ENCODE measurements at places on chromosomes 1 and 21.

- DNase-seq, result no peak
These were observed 189.1 kb upstream of the C1orf87 start for GRCh38 chr1:60262701-60263100.

- peak; percentile 39 for DNase-seq
These were observed 10.8 kb upstream of the DUSP12 start for GRCh38 chr1:161738627-161739287.

DNA sequence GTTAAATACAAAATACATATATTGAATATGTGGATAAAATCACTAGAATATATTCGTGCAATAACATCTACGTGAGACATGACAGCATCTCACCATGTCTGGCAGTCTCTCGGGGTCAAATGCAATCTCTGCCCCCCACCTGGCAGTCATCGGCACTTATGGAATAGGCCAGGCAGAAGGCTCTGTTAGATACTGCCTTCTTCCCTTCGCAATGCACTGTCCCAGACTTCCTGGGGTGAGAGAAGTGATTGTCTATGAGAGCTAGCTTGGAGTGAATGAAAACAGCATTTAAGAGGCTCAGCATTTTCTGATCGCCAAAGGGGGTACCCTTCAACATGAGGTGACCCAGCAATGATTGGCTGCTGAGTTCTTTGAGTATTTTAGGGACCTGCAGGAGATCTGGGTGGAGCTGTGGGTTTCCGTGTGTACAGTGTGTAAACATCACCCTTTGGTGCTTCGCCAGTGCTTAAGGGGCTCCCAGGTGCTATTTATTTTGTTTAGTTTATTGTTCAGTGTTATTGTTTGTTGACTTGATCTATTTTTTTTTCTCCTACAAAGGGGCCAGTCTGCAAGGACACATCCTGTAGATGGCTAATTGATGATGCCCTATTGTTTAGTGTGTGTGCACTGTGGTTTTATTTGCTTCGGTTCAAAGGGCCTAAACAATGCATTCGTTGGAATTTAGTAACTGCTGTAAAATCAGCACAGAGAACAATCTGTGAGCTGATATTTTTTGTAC is 10.2 kb downstream of the ERG start:
- peak; percentile 86 for DNase-seq

DNA sequence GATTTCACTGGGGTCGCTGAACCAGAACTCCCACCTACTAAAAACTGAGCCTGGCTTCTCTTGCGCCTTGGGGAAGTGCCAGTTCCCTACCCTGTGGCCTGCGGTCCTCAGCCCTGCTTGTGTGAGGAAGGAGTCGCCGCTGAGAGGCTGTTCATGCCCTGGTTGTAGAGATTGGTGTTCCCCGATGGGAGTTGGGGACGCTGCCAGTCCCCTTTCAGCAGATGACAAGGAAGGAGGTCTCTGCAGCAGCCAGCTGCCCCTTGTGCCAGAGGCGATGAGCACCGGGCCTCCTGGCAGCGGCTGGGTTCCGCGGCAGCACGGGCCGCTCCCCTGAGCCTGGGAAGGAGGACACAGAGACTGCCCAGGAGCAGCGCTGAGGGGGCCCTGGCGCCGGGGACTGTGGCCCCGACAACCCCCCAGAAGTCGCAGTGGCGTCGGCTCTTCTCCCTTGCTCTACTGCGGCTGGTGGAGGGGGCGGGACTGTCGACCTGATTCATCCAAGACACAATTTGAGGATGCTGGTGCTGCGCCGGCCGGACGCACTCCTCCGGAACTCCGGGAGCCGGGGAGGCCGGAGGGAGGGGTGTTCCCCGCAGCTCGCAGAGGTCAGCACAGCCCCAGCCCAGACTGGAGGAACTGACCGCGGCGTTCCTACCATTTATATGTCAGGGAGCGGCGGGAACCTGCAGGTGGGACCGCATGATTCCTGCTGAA is 12.0 kb upstream of the ADORA3 start:
- DNase-seq, result no peak

DNA sequence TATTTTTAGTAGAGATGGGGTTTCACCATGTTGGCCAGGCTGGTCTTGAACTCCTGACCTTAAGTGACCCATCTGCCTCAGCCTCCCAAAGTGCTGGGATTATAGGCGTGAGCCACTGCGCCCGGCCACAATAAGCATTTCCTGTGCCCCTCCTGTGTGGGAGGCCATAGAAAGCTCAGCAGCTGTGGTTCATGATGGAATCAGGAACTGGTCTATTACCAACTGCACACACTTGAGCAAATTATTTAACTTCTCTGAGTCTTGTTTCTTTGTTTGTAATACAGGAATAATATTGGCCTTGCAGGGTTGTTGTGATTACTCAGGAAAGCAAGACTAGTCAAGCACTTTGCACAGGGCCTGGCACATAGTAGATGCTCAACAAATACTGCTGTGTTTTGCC is 15.0 kb downstream of the RHBG start:
- DNase-seq, result no peak

DNA sequence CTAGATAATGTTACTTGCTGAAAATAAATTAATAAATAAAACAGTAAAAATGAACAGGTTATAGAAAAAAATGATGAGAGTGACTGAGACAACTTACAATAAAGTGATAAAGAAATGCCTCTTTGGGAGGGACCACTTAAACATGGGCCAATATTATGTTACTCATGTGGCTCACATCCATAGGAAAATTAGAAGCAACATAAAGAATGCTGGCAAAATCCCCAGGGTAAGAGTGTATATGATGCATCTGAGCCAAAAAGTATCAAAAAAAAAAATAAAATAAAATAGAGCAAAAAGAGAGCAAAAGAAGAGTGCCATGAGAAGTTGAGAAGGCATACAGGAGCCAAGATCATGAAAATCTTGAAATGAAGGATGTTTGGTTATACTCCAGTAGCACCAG is 818.0 kb downstream of the LTN1 start:
- no peak for DNase-seq

DNA sequence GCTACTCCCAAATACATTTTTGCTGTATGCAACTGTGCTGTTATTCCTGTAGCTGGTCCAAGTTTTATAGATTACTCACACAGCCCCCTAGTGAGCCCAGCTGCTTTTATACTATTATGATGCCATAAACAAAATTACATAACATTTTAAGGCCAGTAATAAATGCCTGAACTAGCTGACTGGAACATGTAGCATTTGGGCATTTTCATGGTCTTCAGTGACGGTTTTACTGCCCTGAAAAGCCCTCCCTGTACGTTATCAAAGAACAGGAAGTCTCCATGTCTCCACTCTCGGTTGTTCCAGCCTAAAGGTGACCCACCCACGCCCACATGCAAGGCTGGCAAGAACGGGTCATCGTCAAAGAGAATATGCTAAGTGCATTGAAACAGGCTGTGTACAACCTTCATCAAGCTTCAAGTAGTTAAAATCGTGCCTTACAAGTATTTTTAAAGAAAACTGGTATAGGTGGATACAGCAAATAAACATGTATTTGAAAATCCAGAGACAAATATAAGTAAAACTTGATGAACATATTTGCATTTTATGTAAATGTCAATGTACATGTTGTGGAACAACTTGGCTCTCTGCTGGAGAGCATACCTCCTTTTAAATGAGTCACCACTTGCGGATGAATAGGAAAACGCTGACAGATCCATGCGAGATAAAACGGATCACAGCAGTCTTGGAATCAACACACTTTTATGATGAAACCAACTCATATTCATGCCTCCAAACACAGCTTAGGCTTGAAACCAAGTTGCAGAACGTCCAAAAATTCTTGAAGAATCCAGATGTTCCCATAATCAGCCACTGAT is 520.5 kb downstream of the SMYD3 start:
- DNase-seq, result no peak

DNA sequence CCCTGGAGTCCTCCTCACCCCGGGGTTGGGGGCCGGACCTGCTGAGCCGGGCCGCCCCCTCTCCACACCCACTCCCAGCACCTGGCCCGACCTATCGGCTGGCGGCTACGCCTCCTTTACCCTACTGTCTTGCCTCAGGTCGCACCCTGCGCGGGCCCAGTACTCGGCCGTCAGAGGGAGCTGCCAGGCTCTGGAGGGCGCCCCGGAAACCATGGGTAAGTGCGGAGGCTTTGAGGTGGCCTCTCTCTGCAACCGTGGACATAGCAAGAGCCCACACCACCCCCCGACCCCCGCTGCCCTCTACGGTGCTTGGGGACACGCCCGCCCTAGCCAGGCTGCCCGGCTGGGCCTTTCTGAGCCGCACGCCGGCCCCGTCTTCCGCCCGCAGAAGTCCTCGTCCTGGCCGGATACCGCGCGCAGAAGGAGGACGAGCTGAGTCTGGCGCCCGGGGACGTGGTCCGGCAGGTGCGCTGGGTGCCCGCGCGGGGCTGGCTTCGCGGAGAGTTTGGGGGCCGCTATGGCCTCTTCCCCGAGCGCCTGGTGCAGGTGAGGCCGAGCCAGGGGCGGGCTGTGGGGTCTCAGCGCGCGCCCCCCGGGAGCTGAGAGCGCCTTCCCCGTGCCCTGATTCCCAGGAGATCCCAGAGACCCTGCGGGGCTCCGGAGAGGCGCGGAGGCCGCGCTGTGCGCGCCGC is at the start of gene SH3D21:
Gene SH3D21, plus strand, starts transcription at position 159 of the 692 bp plus-strand sequence. Its CDS starts 53 bp downstream, at position 212.
- peak; percentile 54 for DNase-seq

GRCh38 chr1:89589515-89589914 is 43.4 kb upstream of the LRRC8C start:
- DNase-seq, result no peak

DNA sequence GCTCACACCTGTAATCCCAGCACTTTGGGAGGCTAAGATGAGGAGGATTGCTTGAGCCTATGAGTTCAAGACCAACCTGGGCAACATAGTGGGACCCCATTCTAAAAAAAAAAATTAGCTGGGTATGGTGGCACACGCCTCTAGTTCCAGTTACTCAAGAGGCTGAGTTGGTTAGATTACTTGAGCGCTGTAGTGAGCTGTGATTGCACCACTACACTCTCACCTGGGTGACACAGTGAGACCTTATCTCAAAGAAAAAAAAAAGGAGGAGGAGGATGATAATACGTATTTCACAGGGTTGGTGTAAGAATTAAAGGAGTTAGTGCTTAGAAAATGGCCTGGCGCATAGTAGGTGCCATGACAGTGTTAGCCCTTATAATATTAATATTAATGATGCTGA is 144.1 kb downstream of the PLXNA2 start:
- DNase-seq, result no peak

DNA sequence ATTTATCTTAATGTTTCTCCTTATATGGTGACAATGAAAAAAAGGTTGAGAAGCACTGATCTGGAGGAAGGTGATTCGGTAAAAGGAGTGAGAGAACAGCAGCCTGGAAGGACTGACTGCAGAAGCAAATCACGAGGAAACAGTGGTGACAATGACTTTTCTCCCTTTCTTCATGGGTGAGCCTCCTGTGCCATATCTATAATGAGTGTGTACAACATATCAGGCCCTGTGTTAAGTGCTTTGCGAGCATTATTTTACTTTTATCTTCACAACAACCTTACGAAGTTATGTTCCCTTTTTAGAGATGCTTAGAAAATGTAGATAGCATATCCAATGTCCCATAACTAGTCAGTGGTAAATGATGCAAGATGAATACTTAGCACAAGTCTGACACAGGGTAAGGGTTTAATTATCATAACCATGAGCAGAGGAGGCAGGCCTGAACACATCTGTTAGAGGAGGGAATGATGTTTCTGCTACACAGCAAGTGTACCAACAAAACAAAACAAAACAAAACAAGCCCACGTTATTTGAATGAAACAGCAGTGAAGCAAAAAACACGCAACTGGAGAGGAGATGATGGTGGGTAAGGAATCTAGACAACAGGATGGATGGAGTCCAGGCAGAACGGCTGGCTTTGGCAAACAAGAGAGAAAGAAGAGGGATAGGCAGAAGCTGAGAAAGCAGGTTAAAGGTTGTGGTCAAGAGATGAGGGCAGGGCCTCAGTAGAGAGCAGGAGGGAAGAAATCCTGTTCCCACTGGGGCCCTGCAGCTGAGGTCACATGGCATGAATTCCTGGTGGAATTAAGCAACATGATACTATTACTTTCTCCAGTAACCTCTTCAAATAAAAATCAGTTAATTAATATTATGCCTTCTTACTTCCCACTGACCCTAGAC is 29.6 kb downstream of the GNG12 start:
- DNase-seq, result no peak

DNA sequence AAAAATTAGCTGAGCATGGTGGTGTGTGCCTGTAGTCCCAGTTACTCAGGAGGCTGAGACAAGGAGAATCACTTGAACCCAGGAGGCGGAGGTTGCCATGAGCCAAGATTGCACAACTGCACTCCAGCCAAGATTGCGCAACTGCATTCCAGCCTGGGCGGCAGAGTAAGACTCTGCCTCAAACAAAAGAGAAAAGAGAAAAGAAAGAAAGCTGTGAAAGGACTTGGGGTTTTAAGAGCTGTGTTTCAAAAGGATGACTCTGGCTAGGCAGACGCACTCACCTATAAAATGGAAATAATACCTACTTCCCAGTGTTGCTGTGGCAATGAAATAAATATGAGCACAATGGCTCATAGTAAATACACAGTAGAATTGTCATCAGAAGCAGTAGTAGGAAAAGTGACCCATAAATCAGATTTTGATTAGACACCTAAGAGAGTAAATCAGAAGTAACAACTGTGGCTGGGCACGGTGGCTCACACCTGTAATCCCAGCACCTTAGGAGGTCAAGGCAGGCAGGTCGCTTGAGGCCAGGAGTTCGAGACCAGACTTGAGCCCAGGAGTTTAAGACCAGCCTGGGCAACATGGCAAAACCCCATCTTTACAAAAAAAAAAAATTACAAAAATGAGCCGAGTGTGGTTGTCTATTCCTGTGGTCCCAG is 45.9 kb upstream of the PUM1 start:
- DNase-seq, result no peak

- no peak for DNase-seq
These were observed 1.1 kb upstream of the COL8A2 start for GRCh38 chr1:36126005-36126716.

DNA sequence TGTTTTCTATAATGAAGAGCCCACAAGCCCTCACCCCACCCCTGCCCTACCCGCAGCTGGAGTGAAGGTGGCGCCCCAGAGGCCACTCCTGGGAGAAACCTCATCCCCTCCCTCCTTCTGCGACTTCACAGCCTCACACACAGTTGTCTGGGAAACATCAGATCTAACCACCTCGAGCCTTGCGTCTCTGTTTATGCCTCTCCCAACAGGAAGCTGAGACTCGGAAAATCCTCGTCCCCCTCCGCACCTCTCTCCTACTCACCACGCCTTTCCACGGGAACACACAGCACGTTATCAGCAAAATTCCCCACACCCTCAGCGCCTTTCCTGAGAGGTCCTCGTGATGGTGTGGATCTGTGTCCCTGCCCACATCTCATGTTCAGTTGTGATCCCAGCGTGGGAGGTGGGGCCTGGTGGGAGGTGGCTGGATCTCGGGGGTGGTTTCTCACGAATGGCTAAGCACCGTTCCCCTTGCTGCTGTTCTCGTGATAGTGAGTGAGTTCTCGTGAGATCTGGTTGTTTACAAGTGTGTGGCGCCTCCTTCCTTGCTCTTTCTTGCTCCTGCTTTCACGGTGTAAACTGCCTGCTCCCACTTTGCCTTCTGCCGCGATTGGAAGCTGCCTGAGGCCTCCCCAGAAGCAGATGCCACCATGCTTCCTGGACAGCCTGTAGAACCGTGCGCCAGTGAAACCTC is 190.6 kb downstream of the KIF26B start:
- DNase-seq, result no peak

DNA sequence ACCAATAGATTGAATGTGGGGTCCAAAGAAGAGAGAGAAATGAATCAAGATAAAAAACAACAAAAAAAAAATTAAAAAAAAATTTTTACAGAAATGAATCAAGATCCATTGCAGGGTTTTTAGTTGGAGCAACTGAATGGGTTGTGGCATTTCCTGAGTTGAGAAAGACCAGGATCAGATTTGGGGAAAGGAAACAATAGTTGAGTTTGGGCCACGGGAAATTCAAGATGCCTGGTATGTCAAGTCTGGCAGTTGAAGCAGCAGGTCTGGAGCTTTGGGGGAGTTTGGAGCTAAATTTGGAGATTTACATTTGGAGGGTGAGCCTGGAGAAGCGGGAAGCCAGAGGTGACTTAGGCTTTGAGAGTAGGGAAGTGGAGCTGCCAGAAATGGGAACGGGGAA is 22.6 kb downstream of the ATP8B2 start:
- no peak for DNase-seq
